ENCODE measurements at places on chromosomes 2 and 18.

GRCh38 chr2:26172871-26173775 is at the start of gene GAREM2:
TSS of gene GAREM2 (plus strand) at chr2:26173088. CDS start at chr2:26173221, 133 bp downstream.
- no peak for DNase-seq

DNA sequence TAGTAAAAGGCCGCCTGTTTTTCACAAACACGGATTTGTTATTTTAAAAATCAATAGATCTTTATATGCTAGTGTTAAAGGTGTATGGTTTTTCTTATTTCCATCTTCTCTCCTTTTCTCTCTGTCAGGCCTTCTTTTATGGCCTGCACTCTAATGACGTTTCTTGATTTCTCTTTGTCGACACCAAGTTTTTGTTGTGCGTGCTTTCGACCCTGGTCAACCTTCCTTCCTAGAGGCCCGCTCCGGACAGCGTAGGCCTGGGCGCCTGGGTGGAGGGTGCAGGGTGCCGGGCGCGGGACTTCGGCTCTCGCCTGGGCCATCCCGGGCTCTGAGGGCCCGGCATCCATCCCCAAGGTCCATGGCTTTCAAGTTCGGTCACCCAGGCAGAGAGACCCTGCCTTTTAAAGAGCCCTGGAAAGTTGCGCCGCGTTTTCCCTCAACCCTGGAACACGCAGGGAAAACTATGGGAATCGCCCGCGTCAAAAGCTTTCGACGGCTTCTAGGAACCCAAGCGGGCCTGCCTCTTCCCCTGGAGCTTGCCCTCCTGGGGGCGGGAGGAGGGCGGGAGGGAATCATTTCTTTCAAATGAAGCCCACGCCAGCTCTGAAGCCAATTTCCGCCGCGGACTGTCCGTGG is 4.1 kb upstream of the SATB2 start:
- DNase-seq: no peak

- no peak for DNase-seq
Measured at GRCh38 chr2:226881287-226881686, 45.4 kb downstream of the RHBDD1 start.

GRCh38 chr2:69067866-69068265 is 54.9 kb downstream of the ANTXR1 start:
- DNase-seq: no peak

DNA sequence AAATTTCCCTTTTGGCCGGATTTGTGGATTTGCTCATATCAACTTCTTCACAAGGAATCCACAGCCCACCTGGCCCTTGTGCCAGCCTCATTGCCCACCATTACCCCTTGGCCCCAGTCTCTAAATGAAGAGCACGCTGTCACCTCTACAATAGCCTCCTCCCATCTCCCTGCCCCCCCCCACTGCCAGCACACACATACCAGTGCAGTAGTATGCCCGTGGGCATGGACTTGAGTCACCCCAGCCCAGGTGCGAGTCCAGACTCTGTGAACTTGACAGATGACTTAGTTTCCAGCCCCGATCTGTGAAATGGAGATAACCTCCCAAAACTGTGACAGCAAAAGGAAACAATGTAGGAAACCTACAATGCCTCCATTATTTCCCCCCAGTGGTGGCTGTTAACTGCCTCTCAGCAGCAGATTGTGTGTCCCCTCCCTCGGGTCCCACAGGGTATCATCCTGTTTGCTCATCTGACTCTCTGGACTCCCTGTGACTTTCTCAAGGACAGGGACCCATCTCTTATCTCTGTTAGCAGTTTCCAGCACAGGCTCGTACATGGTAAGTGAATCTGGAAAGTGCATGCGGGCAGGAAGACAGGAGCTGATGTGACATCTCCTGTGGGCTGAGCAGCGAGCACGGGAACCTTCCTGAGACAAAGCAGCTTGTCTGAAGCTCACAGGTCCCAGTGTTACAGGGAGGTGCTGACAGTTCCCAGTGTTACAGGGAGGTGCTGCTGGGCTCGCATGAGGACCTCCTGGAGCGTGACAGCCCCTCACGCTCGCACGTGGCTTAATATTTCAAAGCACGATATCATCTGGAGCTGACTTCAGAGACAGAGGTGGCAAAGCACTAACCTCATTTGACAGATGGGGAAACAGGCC is 4.2 kb upstream of the TMEM185B start:
- DNase-seq: peak; percentile 22

DNA sequence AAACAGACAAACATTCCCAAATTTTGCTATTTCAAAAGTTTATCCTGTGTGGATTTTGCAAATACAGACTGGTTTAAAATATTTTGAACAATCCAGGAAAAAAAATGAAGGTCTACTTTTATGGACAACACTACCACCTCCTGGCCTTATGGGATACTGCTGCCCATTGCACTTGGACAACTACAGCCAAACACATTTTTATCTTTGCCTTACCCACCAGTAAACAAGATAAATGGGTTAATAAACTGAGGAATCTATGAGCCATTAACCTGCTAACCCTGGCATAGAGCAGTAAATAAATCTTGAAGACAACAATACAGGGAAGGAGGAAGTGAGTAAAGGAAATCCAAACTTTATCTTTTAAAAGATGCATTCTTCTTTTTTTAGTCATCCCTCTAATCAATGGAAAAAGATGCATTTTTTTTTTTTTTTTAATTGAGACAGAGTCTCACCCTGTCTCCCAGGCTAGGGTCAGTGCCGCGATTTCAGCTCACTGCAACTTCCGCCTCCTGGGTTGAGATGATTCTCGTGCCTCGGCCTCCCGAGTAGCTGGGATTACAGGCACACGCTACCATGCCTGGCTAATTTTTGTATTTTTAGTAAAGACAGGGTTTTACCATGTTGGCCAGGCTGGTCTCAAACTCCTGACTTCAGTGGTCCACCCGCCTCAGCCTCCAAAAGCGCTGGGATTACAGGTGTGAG is 2.1 kb upstream of the SPIRE1 start:
- peak; percentile 47 for DNase-seq

GRCh38 chr2:221600388-221600787 is 28.3 kb upstream of the EPHA4 start:
- DNase-seq: no peak

- DNase-seq: no peak
Measured at GRCh38 chr2:129354631-129355030, 624.8 kb upstream of the RAB6C start.

DNA sequence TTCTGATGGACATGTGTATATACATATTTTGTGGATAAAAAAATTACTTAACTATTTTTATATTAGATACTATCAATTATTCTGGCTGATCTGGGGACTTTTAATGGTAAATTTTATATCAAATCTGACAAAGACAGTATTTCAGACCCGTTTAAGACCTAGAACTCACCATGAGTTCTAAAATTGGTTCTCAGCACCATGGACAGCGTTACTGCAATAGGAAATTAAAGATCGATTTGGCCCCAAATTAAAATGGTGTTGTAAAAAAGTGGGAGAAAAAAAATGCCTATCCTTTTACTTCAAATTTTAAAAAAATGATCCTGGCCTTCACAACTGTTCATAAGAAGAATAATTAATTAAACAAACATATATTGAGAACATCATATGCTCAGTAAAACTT is 919 bp upstream of the SCN2A start:
- DNase-seq: no peak

- DNase-seq: no peak
Measured at GRCh38 chr18:21012308-21012707, 99.3 kb downstream of the ROCK1 start.

GRCh38 chr2:62506421-62506750 is 391 bp upstream of the TMEM17 start:
- no peak for DNase-seq

- DNase-seq: no peak
Measured at GRCh38 chr18:66833646-66834045, 229.8 kb upstream of the CDH19 start.

DNA sequence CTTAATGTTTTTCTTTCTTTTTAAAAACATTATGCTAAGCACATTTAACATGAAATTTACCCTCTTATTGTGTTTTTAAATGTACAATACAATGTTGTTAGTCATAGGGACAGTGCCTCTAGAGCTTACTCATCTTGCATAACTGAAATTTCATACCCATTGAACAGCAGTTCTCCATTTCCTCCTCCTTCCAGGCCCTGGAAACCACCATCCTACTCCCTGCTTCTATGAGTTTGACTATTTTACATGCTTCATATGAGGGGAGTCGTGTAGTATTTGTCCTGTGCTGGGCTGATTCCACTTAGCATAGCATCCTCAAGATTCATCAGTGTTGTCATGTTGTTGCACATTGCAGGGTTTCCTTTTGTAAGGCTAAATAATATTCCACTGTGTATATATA is 92.6 kb downstream of the SPATS2L start:
- no peak for DNase-seq

DNA sequence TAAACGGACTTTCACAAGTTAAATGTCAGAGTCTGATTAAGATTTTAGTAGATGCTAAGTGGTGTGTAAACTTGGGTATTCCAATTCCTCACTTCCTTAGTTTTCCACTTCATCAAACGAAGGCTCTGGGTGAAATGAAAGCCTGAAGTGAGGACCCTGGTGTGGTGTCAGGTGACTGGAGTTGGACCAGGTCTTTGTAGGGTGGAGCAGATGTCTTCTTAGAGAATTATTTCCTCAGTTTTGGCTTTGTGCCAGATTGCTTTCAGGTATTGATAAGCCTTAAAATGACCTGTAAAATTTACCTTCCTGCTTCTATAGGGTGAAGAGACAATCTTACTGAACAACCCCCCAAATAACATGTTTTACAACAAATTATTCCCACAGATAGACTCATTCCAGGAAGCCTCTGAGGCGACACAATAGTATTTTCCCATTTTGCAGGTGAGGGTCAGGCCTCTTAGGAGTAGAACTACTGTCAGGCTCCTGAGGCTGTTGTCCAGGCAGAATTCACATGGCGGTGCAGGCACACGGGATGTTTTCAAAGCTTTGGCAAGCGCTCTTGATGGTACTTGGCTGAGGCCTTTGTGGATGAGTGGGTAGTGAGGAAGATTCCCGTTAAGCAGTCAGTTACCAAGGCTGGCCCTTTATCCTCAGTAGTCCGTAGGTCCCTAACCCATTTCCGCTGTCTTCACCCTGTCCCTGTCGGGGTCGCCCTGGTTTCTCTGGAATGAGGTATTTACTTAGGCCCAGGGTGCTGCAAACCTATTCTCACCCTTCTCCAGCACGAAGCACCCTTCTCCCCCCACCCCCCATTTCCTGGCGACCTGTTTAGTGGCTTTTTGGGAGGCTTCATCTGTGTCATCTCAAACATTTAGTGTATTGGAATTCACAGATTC is 6.6 kb downstream of the RPS7 start:
- no peak for DNase-seq

DNA sequence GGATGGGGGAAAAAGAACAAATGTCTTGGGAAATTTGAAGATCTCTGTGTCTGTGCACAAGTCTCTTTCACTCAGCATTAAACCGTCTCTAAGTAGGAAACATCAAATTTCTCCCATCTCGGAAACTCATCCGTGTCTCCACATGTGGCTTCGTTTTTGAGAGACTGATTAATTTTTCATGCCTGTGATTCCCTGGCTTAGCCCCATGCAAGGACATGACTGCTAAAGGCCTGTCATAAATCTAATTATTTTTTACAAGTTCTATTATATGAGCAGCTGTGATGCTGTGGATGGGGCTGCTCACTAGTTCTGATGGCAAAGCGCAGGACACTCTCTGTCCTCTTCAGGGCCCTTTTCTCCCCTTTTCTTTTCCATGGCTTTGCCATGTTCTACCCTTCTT is 129.1 kb downstream of the RGPD3 start:
- DNase-seq: no peak

DNA sequence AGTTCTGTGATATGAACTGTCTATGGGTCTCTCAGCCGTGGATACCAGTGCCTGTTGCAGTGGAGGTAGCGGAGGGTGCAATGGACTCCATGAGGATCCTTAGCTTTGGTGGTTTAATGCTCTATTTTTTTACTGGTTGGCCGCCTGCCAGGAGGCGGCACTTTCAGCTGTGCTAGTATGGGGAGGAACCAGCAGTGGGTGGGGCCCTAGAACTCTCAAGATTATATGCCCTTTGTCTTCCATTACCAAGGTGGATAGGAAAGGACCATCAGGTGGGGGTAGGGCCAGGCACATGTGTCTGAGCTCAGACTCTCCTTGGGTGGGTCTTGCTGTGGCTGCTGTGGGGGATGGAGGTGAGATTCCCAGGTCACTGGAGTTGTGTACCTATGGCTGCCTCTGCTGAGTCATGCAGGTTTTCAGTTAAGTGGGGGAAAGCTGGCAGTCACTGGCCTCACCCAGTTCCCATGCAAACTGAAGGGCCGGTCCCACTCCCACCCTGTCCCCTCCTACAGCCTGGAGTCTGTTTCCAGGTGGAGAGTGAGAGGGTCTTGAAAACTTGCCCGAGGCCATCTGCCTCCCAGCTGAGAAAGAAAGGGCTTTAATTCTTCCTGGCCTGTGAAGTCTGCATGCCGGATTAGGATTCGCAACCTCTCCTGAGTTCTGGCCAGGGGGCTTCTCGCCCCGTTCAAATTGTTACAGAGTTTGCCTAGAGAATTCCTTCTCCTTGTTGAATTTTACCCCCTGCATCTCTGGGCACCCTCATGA is 14.5 kb downstream of the KCNS3 start:
- DNase-seq: peak; percentile 67

DNA sequence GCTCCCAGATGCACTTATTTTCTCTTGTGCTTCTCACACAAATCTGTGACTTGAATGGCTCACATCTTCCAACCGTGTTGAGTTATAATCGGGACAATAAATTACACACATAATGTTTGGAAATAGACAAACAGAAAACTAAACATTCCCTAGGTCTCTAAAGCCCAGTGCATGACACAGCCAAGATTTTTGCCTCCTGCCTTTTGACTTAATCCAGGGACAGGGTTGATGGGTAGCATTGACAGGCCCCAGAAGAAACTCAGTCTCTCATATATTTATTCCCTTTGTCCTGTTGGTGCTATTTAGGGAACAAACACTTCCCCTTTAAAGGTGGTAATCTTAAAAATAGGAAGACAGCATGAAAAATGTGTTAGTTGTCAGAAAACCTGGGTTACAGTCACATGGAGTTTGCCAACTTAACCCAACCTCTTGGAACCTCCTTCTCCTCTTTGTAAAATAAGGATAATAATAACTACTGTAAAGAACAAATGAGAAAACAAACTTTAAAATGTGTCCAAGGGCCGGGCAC is 24.0 kb upstream of the ARPC2 start:
- no peak for DNase-seq

GRCh38 chr2:108401800-108402199 is 24.0 kb downstream of the SULT1C4 start:
- no peak for DNase-seq

DNA sequence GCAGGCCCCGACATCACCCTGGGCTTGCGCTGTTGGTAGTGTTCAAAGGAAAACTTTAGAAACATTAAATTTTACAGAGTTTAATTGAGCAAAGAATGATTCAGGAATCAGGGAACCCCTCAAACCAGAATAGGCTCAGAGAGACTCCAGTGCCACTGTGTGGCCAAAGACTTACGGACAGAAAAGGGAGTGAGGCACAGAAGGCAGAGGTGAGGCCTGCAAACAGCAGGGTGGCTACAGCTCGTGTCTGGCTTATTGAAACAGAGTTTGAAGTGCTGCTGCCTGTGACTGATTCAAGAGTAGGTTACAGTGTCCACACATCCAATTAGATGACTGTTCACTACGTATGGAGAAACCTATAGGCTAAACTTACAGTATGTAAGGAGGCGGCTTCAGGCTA is 2.4 kb upstream of the CTDP1 start:
- DNase-seq: no peak

GRCh38 chr2:171128461-171128860 is 32.2 kb downstream of the TLK1 start:
- no peak for DNase-seq
